Glomerular endothelial cell (primary cell): ENCODE measurements at places on chromosomes 16 and 17. TPM values are rescaled to one million over a fixed set of nuclear protein-coding genes. Genes with fewer than 3 reads are reported as not detected.

CYGB gene
- 7.0 TPM in 2 replicates for total RNA-seq

SOX8 gene
- 0.06 and 0.19 TPM in 2 replicates for total RNA-seq

TBC1D3C gene
- not detected in 2 replicates for total RNA-seq

MYH13 gene
- not detected in 2 replicates for total RNA-seq

FGF11 gene
- total RNA-seq = 0.44 and 0.88 TPM in 2 replicates

KIF2B gene
- total RNA-seq = not detected in 2 replicates

DERL2 gene
- 45.2 and 55.9 TPM in 2 replicates for total RNA-seq

PKMYT1 gene
- total RNA-seq = 9.0 and 12.9 TPM in 2 replicates

KRT31 gene
- not detected in 2 replicates for total RNA-seq

SMIM22 gene
- total RNA-seq = not detected in 2 replicates

SLC13A2 gene
- total RNA-seq = not detected in 2 replicates

ALOX15B gene
- total RNA-seq = not detected in 2 replicates

TRPV2 gene
- 58.5 and 67.3 TPM in 2 replicates for total RNA-seq

FAM171A2 gene
- 25.0 and 28.9 TPM in 2 replicates for total RNA-seq

ARSG gene
- total RNA-seq = 3.6 and 6.1 TPM in 2 replicates

CCL5 gene
- 1.6 and 1.8 TPM in 2 replicates for total RNA-seq

TSEN54 gene
- 11.9 and 16.0 TPM in 2 replicates for total RNA-seq

TCAP gene
- 0.05 and 2.1 TPM in 2 replicates for total RNA-seq

ENO3 gene
- 0.15 and 2.6 TPM in 2 replicates for total RNA-seq
